Stimulated activated CD4-positive, alpha-beta T cell treated with anti-CD3 and anti-CD28 coated beads, Interleukin-15, amount 100 ng/mL, for 1 hour (primary cell): ENCODE measurements at places on chromosomes 1 and 21.

DNA sequence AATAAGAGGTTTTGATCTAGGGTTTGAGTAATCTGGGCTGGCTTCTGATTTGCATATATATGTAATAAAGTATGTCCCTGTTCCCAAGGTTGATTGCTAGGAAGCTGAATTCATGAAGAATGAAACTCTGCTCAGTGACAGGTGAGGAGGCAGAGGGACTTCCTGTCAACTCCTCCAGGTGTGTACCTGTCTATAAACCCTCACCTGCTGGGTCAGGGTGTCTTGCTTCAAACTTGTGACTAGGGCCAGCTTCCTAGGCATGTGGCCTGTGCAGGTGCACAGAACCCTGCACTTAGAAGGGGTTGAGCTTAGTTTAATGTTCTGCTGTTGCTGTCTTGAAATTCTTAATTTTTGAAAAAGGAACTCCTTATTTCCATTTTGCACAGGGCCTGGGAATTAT lies 21.1 kb downstream of the OLFML3 start:
- DNase-seq = no peak

DNA sequence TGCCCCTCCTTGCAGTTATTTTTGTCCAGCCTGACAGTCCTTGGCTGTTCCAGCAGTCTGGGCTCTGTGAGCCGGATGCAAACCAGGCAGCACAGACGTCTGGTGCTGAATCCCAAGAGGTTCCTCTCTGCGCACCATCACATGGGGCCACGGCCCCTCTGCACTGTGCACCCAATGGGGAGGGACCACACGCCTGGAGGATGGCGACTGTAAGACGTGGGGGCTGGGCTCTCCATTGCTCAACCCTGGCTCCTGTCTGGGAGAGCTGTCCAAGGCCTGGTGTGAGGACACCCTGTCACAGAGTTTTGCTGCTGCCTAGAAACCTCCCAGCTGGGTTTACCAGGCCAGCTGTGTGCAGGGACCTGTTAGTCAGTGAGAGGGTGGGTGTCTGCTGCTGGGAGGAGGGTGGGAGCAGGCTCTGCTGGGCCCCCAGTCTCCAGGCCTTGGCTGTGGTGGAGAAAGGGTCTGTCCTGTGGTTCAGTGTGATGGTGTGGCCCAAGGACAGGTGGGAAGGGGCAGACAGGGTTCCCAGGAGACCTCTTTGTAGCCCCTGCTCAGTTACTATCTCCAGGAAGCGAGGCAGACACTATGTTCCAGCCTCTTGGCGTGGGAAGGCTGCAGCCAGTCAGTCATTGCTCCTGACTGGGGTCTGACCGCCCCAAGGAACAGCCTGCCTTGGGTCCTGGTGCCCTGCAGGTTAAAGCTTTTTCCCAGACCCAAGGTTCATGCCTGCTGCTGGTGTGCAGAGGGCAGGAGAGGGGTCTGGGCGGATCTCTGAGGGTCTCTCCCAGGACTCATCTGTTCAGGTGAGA lies 13.8 kb downstream of the HEYL start:
- no peak for DNase-seq

- DNase-seq = no peak
Observed at GRCh38 chr1:81585371-81585770, 215.4 kb upstream of the ADGRL2 start.

DNA sequence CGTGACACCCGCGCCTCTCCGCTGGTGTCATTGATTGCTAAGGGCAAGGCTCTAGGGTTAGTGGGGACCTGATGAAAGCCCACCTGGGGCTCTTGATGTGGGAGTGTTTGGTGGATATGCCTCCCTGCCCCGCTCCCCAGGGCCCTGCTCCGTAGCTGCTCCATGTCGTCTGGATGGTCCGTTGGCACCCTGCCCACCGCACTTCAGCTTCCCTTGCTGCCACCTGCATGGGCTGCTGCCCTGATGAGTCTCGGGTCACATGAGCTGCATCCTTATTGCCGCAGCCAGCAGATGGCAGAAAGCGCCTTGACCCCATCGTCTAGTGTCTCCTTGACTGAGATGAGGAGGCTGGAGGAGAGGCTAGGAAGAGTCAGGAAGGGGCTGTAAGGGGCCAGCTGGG lies 439.4 kb downstream of the CAMTA1 start:
- no peak for DNase-seq

GRCh38 chr1:177690996-177691395 lies 278.9 kb downstream of the SEC16B start:
- no peak for DNase-seq

DNA sequence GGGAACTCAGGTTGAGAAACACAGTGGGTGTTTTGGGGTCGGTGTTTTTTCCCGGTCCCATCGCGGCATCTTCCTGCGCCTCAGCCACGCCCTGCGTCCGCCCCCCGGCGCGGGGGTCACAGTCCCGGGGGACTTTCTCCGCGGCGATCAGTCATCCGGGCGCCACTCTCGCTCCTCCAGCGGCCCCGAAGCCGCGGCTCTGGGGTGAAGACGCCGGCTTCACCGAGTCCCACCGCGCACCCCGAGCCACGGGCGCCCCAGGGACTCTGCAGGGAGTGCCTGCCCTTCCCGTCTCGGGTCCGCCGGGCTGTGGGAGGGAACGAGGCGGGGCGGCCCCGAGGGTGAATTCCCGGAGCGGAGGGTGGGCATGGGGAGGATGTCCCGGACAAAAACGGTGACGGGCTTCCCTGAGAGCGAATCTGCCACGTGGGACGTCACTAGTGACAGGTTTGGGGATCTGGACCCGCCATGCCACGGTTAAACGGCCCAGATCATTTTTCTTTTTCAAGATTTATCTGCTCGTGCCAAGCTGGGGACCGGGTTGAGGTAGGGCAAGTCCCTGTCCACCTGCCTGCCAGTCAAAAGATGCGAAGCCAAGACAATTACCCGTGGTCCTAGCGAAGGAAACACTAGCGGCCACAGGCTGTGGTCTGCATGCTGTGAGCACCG lies 717 bp upstream of the BATF3 start:
- DNase-seq = no peak

GRCh38 chr1:59393211-59394180 lies 96.6 kb downstream of the FGGY start:
- DNase-seq = no peak

- DNase-seq = no peak
Observed at GRCh38 chr1:183215076-183215720, 29.1 kb downstream of the LAMC2 start.

DNA sequence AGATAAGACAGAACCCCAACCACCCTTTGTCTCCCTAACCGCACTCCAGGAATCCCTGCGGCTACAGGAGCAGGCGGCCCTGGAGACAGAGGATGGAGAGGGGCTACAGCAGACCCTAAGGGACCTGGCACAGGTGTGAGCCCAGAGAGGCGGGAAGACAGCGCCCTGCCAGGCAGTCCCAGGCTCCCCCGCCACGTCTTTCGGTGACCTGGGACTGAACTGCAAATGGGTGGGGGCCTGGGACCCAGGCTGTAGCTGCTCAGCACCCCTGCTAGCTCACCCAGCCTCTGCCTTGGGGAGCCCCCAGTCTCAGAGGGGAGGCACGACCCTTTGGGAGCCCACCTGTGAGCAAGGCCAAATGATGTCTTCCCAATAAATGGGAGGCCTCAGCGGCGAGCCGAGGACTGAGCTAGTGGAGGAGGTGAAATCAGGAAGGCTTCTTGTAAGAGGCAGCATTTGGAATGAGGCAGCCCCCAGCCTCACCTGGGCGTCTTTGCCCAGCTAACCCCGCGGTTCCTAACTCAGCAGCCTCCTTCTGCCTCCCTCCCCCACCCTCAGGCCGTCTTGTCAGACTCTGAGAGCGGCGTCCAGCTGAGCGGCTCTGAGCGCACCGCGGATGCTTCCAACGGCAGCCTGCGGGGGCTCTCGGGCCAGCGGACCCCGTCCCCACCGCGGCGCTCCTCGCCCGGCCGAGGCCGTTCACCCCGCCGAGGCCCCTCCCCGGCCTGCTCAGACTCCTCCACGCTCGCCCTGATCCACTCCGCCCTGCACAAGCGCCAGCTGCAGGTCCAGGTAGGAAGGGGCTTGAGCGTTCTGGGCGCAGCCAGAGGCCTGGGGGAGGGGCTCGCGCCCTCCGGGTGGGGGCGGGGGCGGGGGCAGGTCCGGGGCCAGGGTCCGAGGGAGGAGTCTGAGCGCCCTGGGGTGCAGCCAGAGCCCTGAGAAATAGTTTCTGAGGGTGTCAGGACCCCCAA lies 16.9 kb downstream of the CROCC start:
- DNase-seq = no peak

DNA sequence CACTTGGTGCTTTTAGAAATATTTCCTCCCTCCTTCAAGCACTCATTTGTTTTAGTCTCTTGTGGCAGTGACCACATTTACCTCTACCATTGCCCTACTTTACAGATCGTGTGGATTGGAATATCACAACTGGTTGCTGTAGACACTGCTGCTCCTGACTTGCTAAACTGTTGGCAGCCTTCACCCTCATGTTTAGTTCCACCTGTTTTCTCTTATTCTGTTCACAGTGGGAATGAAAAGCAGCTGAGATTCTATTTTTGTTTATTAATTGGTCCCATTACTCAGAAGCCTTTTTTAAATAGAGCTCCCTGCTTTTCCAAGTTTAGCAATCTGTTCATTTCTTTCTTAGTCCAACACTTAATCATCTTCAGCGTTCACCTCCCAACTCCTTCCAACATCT lies 308.9 kb downstream of the RWDD3 start:
- DNase-seq = no peak

DNA sequence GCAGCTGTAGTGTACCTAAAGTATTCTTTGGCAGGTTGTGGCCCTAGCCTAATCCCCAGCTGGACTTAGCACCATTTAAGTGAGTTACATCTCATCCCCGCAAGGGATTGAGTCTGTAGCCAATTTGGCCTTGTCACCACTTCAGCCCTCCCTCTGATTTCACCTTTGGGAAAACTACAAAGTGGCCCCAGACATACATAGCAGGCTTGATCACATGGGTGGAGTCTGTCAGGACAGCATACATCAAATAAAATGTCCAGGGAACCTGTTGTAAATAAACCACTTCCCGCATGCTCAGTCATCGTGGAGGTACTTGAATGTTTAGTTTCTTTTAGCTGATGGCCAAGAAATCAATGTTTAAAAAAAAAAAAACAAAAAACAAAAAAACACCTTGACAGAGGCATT lies 142.5 kb downstream of the DHRS3 start:
- no peak for DNase-seq

DNA sequence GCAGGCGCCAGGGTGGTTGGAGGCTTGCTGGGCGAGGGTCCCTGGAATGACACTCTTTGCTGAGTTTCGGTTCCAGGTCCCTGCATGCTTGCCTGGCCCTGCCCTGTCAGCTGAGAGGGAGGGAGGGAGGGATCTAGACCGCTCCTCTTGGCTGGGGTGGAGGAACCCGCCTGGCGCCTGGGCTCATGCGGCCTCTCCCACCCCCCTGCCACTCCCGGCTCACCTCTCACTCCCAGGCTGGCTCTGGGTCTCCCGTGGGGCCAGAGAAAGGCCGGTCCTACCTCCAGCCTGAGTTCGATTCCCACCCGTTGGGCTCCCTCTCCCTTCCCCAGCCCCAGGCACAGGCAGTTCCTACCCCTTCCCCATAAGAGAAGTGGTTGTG lies 19.0 kb upstream of the IFNLR1 start:
- DNase-seq = no peak

DNA sequence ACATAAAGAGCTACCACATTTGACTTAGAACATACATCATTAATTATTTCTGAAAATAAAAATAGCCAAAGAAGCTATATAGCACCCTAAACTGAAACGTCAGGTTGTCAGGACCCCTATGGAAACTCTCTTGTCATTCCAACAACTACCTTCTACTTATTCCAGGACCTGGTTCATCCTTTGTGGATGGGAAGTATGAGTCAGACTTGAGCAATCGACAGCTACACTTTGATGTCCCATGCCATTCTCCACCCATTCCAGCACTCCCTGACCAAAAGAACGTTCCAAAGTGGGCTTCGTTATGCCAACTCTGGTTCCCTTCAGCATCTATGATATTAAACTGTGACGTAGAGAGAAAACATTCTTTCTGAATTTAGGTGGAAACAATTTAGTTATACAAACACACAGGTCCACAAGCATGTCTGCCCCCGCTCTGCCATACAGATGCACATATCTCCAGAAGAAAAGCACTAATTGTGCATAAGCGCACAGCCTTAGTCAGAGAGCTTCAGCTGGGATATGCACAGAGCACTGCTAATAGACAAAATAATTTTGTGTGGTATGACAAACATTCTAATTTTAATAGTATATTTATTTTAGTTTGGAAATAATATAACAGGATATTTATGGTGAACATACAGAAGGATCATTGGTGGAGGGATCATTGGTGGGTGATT lies 723.1 kb upstream of the B3GALT2 start:
- no peak for DNase-seq

DNA sequence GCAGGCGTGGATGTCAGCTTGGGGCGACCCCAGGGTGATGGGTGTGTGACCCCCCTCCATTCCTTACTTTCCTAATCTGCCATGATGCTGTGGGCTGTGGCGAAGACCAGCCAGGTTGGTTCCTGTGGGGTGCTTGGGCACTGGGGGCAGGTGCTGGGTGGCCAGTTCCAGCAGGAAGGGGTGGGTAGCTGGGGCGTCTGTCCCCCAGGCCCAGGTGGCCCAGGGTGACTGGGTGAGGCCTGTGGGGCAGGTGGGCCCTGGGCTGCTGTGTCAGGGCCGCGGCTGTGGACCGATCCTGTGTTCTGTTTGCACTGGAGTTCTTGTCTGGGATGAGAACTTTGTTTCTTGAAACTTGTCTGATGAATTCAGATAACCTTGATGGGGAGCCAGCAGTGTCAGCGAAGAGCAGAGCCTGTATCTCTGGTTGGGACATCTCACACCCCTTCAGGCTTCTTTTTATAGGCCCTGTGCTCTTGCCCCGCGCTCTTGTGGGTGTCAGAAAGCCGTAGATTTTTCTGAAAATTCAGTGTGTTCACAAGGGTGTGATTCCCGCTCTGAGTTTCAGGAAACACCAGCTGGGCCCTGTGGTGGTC lies 3.7 kb downstream of the PRKCZ start:
- no peak for DNase-seq

DNA sequence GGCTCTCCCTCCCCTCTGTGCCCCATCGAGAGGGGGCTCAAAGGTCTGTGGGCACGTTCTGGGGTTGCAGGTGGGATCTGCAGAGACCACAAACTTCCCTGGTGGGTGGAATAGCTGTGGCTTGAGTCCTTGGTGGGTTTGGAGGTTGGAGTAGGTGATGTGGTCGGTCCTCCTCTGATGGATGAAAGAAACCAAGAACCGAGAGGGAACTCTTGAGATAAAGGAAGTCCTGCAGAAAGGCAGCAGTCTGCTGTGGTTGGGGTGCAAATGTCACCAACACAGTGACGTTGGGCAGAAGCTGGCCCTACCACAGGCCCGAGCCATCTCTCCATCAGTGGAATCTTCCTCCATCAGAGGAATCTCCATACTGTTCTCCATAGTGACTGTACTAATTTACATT lies 171.8 kb downstream of the FCRL5 start:
- no peak for DNase-seq

- DNase-seq = no peak
Observed at GRCh38 chr1:53959664-53960250, 13.6 kb downstream of the LRRC42 start.
